Jurkat, Clone E6-1 (cell line): ENCODE measurements at places on chromosomes 2 and 18.
A peak's percentile ranks its signal among the peaks of the same experiment; 100 is the strongest.

- no peak for DNase-seq
Measured at GRCh38 chr2:38712871-38713270, 38.3 kb downstream of the SRSF7 start.

DNA sequence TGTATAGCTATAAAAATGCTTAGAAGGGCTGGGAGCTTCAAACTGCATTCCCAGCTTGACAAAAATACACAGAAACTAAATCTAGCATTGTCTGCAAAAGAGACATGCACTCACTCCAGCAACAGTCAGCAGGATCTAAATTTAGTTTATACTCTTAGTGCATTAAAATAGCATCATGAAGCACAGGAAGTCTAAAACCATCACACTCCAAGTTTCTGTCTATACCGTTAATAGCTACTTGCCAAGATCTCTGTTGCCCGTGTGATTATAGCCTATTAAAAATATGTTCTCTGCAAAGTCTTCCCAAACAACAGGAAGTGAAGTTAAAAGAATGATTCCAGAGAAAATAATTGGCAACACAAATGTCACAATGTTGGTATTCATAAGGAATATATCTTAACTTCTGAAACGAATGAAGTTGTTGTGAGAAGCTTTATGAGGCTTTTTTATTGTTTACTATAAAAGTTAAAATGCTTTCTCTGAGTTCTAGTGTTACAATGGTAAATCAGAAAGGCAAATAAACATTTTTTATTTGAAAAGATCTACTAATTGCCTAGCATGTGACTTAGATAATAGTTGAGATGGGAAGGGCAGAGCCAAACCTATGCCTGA lies 184.2 kb downstream of the ZNF385B start:
- no peak for DNase-seq

GRCh38 chr2:187055463-187055862 lies 206.5 kb upstream of the ZSWIM2 start:
- DNase-seq = no peak

DNA sequence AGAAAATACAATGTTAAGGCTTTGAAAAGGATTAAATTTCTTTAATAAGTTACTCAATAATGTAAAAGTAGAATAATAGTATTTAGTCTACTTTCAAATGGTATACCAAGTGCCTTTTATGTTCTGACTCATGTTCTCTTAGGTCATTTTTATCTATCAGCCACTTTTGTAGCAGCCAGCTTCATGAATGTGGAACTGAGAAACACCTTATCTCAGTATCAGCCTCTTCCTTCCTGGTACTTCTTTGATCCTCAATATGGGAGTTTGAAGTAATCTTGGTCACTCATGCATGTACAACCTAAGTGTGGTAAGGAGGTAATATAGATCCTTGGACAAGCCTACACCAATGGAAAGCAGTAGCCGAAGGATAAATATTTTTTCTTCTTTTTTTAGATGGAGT lies 180.4 kb upstream of the NRXN1 start:
- DNase-seq = no peak

DNA sequence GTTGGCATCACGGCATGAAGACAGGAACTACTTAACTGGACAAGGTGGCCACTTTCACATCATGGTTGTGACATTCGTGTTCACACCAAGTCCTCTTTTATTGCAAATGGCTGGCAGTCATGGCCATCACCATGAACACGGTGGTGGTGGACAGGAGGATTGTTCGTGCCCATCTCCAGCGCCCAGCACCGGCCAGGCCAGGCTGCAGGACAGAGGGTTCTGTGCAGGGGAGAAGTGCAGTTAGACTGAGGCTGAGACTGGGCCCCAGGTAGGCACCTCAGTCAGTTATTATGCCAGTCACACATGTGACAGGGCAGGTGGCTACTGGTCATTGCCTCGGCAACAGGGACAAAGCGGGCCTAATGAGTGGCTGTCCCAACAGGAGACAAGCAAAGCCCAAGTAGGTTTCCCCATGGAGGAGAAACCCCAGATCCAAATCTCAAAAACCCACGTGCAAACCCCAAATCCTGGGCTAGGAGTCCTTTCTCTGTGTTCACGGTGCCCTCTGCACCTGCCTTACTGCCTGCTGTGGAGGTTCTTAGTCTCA lies 468.1 kb upstream of the MYT1L start:
- no peak for DNase-seq

DNA sequence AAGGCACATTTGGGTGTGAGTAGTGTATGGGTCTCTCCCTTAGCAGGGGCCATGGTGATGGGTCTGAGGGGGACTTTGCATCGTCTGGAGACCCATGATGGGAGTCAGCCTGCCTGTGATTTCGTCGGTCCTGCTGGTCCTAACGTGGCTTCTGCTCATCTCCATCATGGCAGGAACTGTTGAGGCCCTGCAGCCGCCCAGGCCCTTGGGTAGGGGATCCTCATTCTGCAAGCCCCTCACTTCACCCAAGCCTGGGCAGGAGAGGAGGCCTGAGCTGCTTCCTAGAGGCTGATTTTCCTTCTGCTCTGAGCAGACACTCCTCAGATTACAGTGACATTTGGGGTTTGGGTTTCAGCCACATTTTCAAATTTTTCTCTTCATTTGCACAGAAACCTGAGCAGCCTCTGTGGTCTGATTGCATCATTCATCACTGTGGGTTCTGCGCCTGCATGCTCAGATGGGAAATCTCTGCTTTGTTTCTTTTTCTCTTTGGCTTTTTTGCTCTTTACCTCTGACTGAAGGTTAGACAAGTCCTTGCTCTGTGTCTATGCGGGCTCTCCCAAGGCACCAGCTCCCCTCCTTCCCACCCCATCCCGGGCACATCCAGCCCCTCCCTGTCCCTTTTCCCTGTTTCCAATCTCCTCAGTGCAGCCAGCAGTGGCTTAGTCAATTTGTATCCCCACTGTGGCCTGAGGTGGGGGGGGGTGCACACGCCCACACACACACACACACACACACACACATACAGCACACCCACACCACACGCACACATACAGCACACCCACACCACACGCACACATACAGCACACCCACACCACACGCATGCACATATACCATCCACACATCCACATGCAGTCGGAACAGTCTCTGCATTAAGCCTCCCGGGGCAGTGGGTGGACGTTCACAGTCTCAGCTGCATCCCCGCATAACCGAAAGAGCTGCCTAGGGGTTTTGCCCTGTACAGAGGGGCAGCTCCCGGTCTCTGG lies 305.4 kb upstream of the HS6ST1 start:
- DNase-seq = peak; percentile 84

- no peak for DNase-seq
Measured at GRCh38 chr2:47277187-47277586, 122.1 kb upstream of the STPG4 start.

GRCh38 chr2:240832205-240832727 lies 12.2 kb upstream of the KIF1A start:
- DNase-seq = peak; percentile 95

GRCh38 chr18:1499265-1499664 lies 594.6 kb downstream of the ADCYAP1 start:
- peak; percentile 39 for DNase-seq

- no peak for DNase-seq
Measured at GRCh38 chr18:58605027-58606020, 23.6 kb downstream of the ALPK2 start.

DNA sequence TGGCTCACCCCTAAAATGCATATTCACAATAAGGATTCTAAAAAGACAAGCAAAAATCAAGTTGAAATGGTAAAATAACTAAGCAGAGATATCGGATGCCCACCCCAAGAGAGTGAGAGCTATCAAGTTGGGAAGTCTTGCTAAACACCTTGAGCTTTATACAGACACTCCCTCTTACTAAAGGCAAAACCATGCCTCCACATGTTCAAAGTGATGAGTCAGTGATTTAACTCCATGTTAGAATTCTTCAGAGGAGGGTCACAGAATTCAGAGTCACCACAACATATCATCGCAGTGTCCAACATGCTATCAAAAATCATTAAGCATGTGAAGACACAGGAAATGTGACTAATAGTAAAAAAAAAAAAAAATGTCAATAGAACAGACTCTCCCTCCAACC lies 20.6 kb upstream of the ST8SIA3 start:
- no peak for DNase-seq

DNA sequence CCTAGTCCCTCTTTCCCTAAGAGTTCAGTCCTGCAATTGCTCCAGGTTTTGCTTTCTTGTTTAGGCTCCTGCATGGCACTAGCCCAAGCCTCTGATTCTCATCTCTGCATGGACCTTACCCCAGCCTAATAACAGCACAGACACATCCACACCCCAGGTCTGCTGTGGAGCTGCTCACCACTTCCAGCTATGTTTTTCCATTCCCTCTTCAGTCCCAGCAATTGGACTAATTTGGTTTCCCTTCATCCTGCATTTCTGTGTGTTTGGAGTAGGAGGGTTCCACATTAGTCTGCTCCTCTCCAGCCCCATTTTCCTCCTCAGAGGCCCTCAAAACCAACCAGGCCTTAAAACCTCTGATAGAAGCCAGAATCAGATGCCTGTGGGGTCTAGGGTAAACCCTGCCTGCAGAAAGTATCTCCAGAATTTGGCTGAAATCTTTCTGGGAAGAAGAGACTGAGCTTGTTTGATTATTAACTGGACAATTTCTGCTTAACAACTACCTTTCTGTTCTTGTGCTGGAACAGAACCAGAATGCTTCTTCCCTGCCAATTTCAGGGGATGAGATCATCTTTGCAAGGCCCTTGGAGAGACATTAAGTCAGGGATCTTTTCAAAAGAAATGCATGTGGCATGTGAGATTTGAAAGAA lies 95.9 kb downstream of the GFPT1 start:
- no peak for DNase-seq

DNA sequence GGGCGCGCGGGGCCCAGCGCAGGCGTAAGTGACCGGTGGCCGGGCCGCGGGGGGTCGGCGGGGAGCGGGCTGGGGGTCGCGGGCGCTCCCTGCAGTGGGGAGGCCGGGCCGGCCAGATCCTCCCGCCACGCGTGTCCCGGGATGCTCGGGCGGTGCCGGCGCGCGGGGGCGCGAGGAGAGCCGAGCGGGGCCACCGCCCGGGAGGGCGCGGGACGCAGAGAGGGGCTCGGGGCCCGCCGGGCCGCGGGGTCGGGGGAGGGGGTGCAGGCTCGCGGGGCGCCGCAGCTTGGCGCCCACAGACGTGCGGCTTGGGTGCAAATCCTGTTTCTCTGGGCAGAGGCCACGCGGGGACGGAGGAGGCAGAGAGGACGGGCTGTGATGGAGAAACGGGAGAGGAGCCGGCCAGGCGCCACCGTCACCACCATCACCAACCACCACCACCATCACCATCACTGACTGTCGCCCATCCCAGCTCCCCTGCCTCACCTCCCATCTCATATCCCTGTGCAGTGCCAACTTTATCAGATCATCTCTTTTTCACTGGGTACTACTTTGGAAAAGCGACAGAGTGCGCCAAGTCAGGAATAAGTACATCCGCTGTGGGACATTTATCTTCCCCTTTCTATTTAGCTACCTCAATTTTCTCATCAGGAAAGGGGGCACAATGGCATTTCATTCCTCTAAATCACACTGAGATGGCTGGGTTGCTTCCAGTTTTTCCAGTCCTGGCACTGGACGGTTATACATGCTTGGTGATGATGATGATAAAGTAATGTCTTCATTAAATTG lies 97.2 kb upstream of the GPR45 start:
- no peak for DNase-seq

DNA sequence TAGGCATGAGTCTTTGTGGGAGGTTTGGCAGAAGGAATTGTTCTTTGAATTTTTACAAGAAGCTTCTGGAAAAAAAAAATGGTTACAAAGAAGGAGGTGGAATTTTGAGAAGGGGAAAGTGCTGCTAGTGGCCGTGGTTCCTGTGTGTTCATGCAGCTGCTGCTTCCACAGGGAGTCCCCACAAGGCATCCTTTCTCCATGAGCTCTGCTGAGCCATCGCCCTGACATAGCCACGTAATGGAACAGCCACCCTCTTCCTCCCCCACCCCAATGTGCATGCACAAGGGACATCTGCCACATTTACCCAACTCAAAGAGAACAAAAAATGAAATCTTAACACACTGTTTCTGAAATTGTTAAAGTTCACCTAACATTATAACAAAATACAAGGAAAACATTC lies 529.7 kb downstream of the SATB2 start:
- DNase-seq = no peak

DNA sequence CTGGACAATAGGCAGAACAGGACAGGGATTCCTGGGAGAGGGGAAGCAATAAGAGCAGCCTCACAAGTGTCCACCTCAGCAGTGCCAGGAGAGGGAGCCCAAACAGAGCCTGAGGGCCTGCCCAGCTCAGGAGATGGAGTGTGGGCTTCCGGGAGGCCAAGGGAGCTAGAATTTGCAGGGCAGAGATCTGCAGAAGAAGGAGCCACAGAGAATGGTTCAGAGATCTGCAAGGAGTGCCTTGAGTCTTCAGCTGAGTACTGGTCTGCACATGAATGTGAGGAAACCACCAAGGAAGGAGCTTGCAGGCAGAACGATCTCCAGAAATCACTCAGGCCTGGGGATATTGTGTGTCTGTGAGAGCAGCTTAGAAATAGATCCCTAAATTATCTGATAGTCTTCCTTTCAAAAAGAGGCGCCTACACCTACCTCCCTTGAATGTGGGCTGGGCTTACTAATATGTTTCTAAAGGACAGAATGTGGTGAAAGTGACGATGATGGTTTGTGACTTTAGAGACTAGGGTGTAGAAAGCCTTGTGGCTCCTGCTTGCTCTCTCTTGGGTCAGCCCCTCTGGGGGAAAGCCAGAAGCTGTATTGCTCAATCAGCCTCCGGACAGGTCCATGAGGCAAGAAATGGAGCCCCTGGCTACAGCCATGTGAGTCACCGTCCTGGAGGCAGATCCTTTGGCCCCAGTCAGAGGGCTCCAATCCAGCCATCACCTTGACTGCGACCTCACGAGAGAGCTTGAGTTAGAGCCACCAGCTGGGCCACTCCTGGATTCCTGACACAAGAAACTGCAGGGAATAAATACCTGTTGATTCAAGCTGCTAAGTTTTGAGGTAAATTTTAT lies 7.6 kb upstream of the LPIN1 start:
- DNase-seq = no peak

DNA sequence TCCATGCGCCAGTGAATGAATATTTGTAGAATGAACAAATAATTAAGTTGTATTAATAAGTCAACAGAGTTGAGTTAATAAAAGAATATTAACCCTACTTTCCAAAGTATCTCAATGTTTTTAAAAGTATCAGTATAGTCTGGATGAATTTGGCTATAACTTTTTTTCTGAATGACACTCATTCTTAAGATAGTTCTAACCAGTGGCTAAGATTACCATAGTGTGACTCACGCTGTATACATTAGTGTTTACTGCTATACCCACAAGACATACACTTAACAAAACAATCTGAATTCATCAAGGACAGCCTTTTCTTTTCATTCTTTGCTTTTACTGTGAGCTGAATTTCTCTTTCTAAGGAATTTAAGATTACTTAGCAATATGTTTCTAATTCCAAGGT lies 77.0 kb upstream of the PDE1A start:
- DNase-seq = no peak

DNA sequence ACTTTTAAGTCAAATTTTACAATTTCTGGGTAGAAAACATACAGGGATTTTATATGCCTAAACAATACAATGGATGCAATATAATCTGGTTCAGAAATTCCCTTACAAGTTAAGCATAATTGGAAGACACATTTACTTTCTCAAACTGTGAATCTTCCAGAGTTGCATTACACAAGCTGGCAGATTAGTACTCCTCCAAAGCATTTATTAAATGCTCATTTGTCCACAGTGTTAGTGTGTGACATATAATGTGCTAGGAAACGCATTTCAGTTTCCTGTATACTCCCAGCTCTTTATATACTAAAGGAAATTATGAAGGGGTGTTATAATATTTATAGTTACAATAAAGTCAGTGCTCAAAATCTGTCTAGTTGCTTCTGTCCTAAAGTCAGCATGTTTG lies 239.0 kb upstream of the FIGN start:
- no peak for DNase-seq

GRCh38 chr2:182448371-182448770 lies 21.5 kb upstream of the PDE1A start:
- DNase-seq = no peak

GRCh38 chr2:124919296-124919695 lies 894.2 kb downstream of the CNTNAP5 start:
- no peak for DNase-seq
